Omental fat pad (tissue), 4 donors: ENCODE measurements at places on chromosomes 5 and 9.

- no peak for DNase-seq
Measured at GRCh38 chr5:35908814-35909213, 29.6 kb downstream of the CAPSL start.

GRCh38 chr5:128262911-128263310, 179.3 kb downstream of the SLC12A2 start:
- no peak for DNase-seq

DNA sequence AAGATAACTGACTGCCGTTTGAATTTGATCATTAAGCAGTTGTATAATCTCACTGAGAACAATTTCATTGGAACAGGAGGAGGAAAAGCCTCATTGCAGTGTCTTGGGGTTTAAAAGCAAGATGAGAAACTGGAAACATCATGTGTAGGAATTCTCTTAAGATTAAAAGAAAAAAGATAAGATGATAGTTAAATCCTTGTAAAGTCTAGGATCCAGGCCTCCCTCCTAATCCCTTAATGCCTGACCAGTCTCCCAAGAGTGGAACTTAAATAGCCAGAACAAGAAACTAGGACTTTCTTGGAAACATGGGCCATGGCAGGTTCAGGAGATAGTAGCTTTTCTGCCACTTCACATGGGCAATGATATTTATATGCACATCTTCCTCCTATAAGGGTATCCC, 37.0 kb upstream of the LRRC19 start:
- DNase-seq, result no peak

DNA sequence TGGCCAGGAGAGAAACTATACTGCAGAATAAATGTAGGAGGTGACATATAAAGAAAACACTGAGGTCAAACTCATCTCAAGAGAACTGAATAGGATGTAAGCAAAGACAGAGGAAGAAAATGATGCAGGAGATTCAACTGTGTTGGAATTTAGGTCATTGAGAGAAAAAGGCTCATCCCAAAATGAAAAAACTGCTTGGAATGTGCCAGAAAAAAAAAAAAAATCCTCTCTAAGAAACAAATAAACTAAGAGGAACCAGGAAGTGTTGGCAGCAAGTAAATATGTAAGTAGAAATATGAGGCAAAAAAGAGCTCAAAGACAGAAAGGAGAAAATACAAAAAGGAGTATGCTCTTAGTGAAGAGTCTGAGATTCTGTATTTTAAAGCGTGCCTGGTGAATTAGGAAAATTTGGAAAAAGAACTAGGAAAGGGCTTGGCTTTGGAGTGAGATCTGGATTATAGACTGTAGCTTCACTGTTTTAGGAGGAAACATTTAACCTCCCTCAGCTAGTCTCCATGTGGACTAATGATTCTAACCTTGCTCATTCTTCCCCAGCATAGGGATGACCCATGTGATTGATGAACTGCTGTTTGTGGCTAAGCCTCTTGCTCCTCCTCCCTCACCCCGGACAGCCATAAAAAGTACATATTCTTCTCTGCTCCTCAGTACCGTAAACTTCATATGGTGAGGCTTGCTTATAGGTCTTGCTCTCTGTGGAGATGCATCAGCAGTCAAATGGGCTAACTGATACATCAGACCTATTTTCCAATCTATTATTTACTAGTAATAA, 185.6 kb upstream of the POU5F2 start:
- DNase-seq, result no peak

GRCh38 chr9:4167728-4168127, 132.1 kb downstream of the GLIS3 start:
- DNase-seq, result no peak

DNA sequence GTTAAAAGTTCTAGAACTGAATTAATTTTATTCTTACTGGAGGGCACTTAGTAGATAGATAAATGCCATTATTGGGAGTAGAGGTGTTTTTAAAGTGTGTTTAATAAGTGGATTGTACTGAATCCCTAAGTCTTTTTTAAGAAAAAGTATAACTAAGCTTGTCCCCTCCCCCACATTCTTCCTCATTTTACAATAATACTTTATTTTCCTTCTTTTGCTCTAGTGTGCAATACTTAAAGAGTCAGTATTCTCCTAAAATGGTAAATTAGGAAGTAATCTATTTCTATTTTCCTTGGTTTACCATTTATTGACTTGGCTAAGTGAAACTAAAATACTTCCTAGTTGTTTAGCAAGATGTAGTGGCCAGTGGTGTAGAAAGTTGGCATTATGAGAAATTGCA, 11.6 kb downstream of the UBLCP1 start:
- no peak for DNase-seq

- no peak for DNase-seq
Measured at GRCh38 chr5:124669956-124670721, 76.3 kb downstream of the ZNF608 start.

DNA sequence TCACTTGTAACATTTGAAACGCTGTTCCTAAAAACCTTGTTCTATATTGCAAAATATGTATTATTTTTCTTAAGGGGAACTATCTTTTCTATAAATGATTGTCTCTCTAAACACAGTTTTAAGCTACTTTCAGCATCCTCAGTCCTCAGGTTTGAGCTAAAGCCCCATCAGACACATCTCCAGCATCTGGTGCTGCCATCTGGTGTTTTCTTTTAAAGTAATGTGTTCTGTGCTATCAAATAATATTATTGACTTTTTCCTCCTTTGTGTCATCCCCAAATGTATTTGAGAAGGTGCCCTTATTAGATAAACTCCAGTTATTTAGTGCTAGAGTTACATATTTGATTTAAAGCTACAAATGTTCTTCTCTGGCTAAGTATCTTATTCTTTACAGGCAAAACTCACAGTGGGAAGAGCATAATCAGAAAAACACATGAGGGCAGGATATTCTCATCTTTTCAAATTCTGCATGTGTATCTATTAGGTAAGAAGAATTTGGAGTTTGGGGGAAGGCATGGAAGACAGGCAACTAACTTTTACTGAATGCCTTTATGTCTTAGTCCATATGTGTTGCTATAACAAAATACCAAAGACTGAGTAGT, 27.5 kb downstream of the ZNF474 start:
- DNase-seq, result no peak

- no peak for DNase-seq
Measured at GRCh38 chr9:78590068-78590467, 293.1 kb downstream of the PSAT1 start.

DNA sequence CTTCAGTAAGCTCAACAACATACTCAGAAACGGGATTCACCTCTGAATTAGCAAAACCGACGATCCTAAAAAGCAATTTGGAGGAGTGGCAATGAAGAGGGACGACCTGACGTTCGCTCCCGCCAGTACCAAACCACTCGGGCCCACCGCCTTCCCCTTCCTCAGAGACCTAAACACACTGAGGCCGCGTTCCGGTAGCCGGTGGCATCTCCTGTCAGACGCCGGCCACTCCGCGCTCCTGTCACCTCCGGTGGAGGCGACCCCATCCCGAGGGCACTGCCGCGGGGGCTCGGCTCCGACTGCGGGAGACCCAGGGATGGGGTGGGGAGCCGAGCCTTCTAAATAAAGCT, 617 bp downstream of the PPP6C start:
- DNase-seq, result peak; percentile 24

- DNase-seq, result no peak
Measured at GRCh38 chr5:121919046-121919445, 42.7 kb upstream of the SRFBP1 start.

DNA sequence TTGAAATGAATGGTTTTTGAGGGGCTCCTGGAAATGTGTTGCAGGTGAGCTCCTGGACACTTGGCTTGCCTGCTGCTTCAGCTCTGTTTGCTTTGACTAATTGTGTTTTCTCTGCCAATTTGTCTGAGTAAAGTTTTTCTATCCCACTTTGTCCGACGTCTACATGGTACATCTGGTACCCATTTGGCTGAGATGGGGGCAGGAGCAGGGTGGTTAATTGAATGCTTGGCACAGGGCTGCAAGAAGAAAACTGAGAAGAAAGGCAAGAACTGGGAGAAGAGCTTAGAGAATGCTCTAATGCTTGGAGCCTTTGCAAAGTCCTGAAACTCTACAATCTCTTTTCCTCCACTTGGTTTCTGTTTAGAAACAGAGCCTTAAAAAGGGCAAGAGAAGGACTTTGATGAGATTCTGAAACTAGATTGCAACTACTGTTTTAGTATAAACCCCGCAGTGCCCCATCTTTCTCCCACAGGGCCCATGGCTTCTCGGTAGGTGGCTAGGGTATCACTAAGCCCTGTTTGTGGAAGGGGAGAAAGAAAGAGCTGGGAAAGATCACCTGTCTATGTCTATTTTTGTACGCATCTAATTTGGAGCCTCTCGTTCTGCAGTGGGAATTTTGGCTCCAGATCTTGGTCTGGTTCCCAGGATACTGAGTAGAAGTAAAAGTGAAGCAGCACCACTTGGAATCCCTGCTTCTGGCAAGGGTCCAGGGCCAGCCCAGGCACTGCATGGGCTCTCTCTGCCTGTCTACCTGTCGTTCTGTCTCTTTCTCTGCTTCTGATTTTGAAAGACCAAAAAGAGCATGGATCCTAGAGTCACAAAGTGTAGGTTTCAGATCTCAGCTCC, 214.4 kb downstream of the SEMA6A start:
- no peak for DNase-seq

DNA sequence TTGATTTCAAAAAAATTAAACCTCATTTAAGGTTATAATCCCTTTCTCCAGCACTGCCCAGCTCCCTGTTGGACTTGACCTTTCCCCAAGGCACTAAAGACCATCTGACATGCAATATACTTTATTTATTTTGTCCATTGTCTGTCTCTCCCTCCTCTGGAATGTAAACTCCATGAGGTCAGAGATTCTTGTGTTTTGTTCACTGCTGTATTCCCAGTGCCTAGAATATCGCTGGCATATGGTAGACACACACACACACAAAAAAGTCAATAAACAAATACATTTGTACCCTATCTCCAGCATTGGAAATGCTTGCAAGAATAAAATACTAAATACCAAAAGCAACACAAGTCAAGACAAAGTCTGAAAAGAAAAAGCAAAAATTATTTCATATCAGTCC, 17.3 kb upstream of the ARSB start:
- DNase-seq, result no peak

GRCh38 chr9:107228496-107229039, 54.5 kb upstream of the RAD23B start:
- no peak for DNase-seq

- no peak for DNase-seq
Measured at GRCh38 chr5:15320871-15321270, 179.1 kb upstream of the FBXL7 start.

DNA sequence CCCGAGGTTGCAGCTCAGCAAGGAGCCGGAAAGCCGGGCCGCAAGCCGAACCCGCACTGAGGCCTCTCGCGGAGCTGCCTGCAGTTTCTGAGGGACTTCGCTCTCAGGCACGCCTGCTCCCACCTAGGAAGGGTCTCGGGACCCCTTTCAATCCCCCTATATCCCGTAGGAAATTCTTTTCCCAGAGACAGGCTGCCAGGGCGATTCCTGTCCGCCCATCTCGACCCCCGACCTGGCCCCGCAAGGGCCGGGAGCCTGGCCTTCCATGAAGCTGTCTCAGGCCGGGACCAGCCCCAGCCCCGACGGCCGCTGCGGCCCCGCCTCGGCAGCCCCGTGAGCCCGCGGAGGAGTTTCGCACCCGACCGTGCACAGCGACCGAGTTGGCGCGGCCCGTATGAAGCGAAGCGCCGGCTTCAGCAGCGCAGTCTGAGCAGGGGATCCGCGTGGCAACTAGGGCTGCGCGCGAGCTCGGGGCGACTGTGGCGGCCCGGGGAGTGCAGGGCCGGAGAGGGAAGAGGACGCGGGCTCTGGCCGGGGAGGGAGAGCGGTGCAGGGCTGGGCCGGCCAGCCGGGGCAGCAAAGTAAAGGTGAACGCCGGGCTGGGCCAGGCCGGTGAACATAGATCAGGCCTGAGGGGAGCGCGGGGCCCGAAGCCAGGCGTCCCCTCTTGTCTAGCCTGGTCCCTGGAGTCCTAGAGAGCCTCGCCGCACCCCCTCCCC, 977 bp upstream of the PRDM12 start:
- no peak for DNase-seq

GRCh38 chr5:120354126-120354525, 110.0 kb upstream of the PRR16 start:
- DNase-seq, result no peak

DNA sequence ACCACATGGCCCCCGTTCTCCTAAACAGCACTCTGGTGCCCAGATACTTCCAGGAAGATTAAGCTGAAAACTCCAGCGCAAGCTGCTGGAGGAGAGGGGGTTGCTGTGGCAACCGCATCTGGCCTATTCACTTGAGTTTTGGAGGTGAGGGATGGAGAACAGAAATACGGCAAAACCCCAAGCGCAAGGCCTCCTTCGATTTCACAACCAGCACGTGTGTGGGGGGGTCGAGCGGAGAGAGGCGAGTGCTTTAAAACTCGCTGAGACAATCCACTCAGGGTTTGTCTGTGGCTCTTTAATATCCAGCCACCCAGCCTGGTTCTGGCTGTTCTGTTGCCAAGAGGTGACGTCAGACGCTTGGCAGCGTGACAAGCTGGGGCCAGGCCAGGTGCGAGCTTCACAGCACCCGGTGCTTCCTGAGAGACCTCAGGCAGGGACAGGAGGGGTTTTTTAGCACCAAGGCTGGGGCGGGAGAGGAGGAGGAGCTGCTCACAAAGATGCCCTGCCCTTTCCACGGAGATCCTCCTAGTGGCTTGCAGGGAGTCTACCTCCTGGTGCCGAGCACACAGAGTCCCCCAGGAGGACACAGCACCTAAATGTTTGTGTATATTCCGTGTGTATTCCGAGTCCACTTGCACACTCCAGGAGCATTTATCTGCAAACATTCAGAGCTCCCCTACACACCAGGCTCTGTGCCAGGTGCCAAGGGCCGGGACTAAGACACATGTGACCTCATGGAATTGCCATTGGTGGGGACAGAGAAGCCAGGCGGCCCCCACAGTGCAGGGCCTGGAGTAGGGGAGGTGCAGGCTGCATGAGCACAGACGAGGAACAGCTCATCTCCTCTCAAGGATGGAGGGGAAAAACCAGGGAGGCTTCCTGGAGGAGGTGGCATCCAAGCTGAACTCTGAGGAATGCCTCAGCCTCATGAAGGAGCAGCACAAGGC, 194.6 kb downstream of the OLFM1 start:
- peak; percentile 32 for DNase-seq

DNA sequence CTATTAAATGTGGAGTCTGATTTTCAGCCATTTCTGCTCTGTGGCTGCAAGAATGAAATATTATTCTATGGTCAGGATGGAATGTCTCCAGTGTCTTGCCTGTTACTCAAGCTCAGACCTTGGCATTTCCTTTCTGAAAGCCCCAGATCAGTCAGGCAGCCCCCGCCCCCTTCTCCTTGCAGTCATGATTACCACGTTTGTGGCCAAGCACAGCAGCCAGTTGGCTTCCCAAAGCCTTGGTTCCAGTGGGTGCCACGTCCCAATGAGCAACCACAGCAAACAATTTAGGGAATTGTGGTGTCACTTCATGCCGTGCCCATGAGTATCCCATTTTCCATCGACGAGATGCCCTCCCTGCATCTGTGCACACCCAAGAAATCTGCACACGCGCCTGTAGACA, 9.7 kb upstream of the OBP2A start:
- DNase-seq, result peak; percentile 2

DNA sequence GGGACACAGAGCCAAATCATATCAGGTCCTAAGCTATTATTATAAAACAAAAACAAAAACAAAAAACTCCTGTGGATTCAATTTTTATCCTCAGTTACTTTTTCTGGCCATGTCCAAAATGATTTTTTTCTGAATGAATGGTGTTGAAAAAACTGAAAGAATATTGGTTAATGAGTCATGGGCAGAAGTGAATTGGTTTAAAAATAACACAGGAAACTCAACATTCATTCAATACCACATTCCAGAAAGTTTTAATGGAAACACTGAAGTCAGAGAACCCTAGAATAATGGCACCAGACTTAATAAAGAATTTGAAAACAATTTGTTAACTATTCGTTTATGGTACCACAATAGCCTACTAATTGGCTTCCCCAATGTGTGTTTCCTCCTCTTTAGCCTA, 102.4 kb upstream of the CDH9 start:
- no peak for DNase-seq
